ENCODE measurements at places on chromosomes 12 and 14.

DNA sequence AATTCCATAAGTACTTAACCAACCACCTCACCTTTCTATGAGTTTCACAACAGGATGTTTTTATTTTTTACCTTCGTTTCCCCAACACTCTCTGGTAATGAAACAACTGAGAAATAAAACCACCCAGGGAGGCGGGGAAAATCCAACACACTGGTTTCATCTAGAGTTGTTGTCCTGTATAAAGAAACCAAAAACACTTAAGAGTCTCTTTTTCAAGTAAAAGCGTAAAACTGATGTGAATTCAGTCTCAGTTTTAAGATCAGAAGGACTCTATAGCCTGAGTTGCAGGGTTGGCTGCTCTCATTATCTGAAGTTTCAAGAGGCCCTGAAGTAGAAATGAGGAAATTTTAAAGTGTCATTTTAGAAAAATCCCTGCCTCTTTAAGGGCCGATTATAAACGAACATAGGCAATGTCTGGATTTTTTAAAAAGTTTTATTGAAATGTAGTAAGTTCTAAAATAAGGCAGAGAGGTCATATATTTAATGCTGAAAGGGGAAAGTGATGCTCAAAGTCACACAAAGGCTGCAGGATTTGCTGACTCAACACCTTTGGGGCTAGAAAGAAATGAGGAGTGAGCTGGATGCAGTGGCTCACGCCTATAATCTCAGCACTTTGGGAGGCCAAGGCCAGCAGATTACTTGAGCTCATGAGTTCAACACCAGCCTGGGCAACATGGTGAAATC, 27.2 kb downstream of the HIGD1C start:
- no peak for DNase-seq

GRCh38 chr12:15928346-15928745, 17.2 kb downstream of the DERA start:
- DNase-seq = no peak

DNA sequence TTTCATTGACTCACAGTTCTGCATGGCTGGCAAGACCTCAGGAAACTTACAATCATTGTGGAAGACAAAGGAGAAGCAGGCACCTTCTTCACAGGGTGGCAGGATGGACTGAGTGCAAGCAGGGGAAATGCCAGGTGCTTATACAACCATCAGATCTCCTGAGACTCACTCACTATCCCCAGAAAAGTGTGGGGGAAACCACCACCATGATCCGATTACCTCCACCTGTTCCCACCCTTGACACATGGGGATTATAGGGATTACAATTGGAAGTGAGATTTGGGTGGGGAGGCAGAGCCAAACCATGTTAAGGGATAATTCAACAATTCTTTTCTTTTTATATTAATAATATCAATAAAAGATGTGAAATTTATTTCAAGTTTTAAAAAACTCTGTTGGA, 34.1 kb downstream of the CNTN1 start:
- no peak for DNase-seq

DNA sequence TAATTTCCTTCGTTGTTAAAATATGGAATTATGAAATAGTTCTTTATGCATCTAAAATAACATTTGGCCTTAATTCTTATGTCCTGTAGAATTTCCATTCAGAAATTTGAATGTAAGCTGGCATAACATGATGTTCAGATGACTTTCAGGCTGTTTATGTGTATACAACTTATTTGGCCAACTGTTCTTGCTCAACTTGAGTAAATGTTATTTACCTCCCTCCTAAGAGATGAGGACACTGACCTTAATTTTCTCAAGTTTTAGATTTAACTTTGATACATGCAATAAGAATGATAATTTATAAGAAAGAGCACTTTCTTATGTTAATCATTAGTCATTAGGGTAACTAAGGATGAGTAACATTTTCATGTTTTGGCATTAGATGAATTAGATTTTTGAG, 365.4 kb downstream of the AEBP2 start:
- no peak for DNase-seq

GRCh38 chr14:55585854-55586253, 5.8 kb downstream of the KTN1 start:
- no peak for DNase-seq
